ENCODE measurements at places on chromosomes 13 and 19.
A peak's percentile ranks its signal among the peaks of the same experiment; 100 is the strongest.

- DNase-seq: no peak
Measured at GRCh38 chr19:44823373-44823698, 14.4 kb downstream of the BCAM start.

GRCh38 chr13:30332456-30333143 is 25.2 kb upstream of the KATNAL1 start:
- no peak for DNase-seq

- DNase-seq: no peak
Measured at GRCh38 chr13:80441968-80442367, 101.0 kb upstream of the SPRY2 start.

DNA sequence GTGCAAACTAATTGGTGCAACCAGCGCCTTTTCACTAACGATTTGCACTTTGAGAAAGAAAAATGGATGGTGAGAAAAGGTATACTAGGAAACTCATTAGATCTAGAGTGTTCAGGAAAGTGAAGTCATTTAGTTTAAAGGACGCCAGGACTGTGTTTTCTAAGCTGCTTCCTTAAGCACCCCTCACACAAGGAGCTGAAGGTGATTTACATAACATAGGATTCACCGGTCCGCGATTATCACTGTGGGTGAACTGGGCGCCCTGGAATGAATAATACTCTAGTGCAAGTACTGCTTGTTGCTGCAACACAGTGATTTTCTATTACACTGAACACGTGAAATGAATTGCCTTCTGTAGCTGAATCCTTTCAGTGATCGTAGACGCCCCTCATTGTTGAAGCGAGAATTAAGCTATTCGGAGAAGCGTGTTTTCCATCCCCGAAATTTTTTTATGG is 2.6 kb upstream of the MAB21L1 start:
- DNase-seq: no peak

- no peak for DNase-seq
Measured at GRCh38 chr19:33301144-33301899, 1.0 kb downstream of the CEBPA start.

- DNase-seq: peak; percentile 59
Measured at GRCh38 chr19:11848594-11849469, at the start of gene ZNF439. TSS of gene ZNF439 (plus strand) at chr19:11848726. CDS start at chr19:11848868, 142 bp downstream.

DNA sequence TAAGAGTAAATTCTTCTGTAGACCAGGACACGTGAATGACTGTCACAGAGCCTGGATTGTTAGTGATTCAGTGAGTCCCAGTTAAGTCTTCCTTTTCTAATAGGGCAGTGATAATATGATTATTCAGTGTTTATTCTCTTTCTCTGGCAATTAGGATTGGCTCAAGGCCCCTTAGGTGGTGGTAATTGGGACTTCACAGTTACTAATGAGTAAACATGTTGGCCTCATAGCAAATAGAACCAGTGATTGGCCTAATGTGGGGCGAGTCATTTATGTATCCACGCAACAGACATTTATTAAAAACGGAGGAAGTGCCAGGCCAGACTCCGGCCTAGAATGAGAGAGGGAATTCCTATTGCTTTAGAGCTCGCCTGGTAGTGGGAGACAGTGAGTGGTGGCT is 72.4 kb downstream of the SHISA2 start:
- DNase-seq: no peak

DNA sequence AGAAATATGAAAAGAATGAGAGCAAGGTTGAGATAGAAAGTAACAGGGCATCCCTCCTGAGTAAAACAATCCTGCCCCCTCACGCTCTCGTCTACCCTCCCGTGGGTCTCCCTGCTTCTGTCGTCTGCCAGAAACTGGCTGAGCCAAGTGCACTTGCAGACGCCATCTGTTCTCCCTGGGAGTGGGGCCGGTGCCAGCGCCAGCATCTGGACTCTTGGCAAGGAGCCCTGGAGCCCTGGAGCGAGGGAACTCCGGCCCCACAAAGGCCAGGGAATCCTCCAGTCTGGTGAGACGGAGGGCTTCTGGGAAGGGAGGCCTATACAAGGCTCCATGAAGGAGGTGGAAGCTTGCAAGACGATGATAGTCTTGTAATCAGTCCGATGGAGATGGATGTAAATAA is 2.3 kb upstream of the TMEM91 start:
- DNase-seq: no peak
